ENCODE measurements at places on chromosomes 7 and 10. TPM values are rescaled to one million over a fixed set of nuclear protein-coding genes. Genes with fewer than 3 reads are reported as not detected.

The AMPH gene
- 1.1 TPM for total RNA-seq

The DRGX gene
- not detected for total RNA-seq

The PHYHIPL gene
- total RNA-seq, result 0.93 TPM

The GJD4 gene
- total RNA-seq, result not detected

The ZNF117 gene
- total RNA-seq, result 2.6 TPM

The UNCX gene
- not detected for total RNA-seq

The IMMP2L gene
- total RNA-seq, result 13.8 TPM

The SDHAF3 gene
- 14.8 TPM for total RNA-seq

The CALML5 gene
- not detected for total RNA-seq

The SRRM3 gene
- total RNA-seq, result 0.20 TPM

The IKZF1 gene
- total RNA-seq, result 2.8 TPM

The CALML3 gene
- total RNA-seq, result not detected

The TMEM229A gene
- not detected for total RNA-seq

The SUGCT gene
- total RNA-seq, result 14.3 TPM

The C10orf143 gene
- 2.9 TPM for total RNA-seq

DNA sequence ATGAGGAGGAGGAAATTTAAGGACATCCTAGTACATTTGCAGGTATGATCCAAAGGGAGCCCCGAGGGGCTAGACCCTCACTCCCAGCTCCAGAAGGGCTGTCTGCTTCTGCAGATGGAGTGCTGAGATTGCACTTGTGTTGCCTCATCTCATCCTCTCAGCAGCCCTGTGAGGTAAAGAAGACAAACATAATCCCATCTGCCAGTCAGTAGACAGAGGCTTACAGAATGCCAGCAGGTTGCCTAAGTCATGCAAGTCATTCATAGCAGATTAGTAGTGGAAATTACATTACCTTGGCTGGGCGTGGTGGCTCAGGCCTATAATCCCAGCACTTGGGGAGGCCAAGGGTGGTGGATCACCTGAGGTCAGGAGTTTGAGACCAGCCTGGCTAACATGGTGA lies 45.4 kb downstream of the BLVRA start:
- no peak for DNase-seq

DNA sequence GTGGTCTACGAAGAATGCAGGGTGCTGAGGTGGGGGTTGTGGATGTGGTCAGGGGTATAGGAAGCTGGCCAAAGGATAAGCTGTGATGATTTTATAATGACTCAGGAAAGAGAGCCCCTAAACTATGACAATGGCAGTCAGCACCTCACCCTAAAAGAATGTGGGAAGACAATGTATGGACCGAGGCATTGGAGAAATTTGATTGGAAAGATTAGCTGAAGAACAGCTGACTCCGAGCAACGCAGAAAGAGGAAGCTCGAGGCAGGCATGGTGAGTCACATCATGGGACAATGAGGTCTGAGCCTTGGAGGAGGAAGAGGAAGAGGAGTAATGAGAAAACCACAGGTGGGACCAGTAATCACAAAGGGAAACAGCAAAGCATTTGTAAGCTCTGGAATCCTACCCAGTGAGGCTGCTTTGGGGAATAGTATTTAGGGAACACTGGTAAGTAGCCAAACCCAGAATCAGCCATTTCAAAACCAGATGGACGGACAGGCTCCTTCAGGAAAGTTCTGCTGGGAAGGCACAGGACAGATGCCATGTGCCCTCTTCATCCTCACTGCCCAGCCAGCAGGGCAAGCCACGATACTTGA lies 295.4 kb downstream of the PRPF18 start:
- no peak for DNase-seq

DNA sequence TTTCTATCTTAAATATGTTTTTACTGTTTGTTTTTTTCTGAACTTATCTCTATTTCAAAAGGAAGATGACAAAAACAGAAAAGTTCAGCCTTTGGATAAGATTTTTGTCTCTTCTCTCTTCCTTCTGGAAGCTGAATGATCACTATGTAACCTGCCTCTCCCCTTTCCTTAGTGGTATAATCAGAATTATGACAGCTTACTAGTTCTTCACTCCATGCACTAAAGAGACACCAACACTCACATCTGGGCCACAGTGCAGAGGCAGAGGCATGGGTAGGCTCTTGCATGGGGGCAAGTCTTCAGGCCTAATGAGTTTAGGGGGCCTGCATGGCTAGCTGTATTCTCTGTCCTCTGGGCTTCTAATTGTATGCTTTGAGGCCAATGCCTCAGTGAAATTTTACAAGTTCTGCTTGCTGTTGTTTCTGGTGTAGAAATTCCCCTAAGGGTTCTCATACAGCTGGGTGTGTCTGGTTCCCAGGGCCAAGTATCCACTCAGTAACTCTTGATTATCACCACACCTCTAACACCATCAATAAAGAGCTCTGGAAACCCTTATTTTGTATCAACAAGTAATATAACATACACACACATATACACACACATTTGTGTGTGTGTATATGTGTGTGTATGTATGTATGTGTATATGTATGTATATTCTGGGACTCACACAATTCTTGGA lies 96.8 kb upstream of the POM121L12 start:
- no peak for DNase-seq

DNA sequence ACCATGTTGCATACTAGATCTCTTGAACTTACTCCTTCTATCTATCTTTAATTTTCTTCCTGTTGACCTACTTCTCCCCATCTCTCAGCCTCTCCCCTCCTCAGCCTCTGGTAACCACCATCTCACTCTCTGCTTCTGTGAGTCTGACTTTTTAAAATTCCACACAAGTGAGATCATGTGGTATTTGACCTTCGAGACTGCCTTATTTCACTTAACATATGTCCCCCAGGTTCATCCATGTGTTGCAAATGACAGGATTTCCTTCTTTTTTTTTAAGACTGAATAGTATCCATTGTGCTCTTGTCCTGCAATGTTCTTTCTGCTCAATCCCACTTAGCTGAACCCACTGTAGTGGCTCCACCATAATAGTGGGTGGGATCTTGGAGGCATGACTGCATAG lies 51.4 kb upstream of the DNAJC1 start:
- no peak for DNase-seq

- peak; percentile 92 for DNase-seq
Measured at GRCh38 chr10:6144406-6145165, 55.8 kb downstream of the RBM17 start.

- no peak for DNase-seq
Measured at GRCh38 chr7:38561166-38561565, 70.0 kb downstream of the AMPH start.

DNA sequence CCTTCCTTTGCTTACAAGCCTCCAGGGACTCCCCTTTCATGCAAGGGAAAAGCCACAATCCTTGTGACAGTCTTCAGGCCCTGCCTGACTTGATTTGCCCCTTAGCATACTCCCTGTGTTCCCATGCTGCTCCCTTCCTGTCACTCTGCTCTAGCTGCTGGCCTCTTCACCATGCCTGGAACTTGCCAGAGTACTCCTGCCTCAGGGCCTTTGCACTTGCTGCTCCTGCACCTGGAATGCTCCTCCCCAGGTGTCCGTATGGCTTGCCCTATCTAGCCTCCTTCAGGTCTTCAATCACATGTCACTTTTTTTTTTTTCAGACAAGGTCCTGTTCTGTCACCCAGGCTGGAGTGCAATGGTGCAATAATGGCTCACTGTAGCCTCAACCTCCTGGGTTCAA lies 22.8 kb upstream of the GOLGA7B start:
- DNase-seq, result no peak

DNA sequence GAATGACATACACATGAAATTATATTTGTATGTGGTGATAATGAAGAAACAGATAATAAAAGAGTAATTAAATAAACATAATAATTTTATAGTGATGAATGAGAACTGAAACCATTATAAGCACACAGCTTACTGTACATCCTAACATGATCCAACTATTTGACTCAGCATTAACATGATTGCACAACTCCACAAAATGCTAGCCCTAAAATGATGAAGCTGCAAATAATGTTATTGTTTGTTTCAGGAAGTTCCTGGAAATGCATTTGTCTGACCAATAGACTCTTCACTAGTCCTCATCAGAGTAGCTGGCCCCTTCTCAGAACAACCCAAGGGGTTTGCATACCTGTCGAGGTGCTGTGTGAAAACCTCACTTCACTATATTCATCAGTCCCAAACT lies 115.5 kb downstream of the RTKN2 start:
- DNase-seq, result no peak

DNA sequence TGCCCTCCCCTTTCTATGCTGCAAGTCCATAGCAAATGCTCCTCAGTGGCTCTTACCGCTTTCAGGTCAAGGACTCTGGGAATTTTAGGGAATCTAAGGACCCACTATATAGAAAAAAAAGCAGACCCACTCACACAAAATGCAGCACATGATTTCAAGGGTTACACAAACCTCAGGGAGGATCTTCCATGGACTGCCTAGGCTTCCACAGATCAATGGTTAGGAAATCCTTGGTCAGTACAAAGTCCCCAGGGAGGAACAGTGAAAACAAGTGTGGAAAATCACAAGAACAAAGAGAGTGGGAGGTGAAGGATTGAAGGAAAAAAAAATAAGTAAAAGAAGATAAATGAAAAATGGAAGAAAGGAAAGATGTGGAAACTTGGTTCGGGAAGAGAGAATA lies 188.4 kb downstream of the AHR start:
- DNase-seq, result peak; percentile 63

DNA sequence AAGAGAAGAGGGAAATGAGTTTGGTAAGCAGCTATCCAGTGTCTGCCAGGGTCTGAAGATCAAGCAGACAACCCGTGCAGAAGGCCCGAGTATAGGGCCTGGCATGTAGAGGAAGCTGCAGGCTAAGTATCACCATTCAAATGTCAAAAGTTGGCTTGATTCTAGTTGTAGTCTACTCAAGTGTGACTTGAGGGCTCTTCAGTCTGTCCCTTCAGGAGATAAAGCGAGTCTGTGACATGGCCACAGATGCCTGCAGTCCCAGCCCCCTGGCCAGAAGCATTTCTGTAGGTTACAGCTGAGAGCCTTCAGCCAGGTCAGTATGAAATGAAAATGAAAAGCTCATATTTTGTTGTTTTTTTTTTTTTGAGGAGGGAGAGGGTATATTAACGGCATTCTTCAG lies 97.8 kb upstream of the EEPD1 start:
- no peak for DNase-seq

- DNase-seq, result no peak
Measured at GRCh38 chr10:75939541-75939940, 508.1 kb downstream of the LRMDA start.

DNA sequence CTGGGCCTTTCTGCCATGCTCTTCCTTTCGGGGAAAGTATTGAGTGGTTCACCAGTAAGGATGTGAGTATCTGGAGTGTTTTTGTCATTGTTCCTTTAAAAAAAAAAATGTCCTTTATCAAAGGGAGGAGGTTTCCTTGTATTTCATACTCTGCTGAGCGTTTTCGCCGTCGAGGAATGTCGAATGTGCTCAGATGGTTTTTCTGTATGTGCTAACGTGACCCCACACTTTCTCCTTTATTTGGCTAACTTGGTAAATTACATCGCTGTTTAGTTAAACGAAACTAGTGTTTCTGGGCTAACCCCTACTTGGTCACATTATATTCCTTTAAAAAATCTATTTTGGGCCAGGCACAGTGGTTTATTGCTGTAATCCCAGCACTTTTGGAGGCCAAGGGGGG lies 45.9 kb downstream of the INPP5A start:
- no peak for DNase-seq

DNA sequence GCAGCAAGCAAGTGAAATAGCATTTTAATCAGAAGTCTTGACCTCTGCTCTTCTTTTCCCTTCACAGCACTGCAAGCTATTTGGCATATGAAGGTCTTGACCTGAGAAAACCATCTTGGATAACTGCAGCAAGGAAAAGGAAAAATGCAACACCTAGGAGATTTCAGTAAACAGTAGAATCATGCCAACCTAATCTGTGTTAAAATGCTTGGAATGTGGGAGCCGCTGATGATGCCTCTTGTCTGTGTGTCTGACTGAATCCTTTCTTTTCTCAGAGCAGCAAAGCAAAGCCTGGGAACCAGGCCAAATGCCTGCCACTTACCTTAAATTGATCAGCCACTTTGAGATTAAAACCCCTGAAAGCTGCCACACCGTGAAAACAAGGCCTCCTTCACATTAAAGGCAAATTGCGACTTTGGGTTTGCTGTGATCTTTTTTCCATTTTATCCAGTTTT lies 80.4 kb upstream of the CDK6 start:
- DNase-seq, result no peak

DNA sequence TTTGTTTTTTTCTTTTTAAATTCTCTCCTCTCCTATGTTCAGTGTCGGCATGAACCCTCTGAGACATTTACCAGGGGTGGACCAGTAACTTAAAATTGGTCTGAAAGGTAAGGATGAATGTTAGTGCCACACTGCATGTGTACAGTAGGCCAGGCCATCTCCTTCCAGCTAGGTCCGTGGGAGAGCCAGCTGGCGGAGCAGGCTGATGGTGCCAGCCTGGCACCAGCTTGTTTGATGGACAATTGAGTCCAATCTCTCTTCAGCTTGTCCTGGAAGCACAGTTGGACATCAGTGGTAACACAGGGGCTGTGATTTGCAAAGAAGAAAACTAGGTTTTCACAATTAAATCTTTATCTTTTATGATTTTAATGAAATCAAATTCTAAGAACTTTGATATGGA lies 136.5 kb downstream of the CNNM2 start:
- no peak for DNase-seq

GRCh38 chr10:101562231-101562630 lies 25.8 kb downstream of the POLL start:
- no peak for DNase-seq

GRCh38 chr7:84081973-84082522 lies 112.5 kb downstream of the SEMA3A start:
- DNase-seq, result no peak

DNA sequence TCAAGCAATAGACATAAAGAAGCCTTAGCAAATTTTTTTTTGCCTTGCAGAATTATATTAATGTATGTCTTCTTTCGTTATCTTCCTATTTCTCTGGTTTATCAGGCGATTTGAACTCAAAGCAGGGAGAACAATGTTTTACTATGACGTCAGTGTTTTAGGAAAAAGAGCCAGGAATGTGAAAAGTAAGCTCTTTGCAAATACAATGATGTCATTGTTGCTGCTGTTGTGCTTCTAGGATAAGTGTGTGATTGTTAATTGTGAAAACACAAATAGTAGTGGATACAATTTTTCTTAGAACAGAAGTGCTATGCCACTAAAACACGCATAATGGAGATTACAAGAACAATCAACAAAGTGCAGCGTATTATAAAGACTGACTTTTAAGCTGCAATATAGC lies 9.5 kb upstream of the AUTS2 start:
- no peak for DNase-seq

- peak; percentile 15 for DNase-seq
Measured at GRCh38 chr10:71093531-71093930, 118.8 kb upstream of the UNC5B start.

DNA sequence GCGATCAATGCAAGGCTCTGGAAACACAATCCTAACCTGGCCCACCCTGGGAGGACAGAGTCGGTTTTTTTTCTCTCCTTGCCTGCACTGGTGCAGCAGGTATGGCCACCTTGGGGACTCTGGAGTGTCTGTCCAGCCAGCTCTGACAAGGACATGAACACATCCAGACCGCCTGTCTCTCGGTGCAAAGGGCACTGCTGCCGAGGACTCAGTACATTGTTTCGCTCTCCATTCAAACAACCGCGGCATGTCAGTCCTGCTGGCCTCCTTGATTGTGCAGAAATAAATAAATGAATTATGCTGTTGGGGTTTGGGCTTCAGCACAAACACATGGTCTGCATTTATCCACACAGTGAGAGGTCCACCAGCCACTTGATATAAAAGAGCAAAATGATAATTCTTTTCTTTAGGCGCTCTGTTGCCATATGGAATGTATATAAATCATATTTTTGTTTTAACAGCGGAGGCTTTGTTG lies 565.2 kb downstream of the KCNMA1 start:
- no peak for DNase-seq

Data from left lobe of liver (tissue), 2 donors.